ENCODE measurements at places on chromosomes 5 and 9.

GRCh38 chr5:65262096-65262495 lies 219.6 kb downstream of the ADAMTS6 start:
- DNase-seq, result no peak

DNA sequence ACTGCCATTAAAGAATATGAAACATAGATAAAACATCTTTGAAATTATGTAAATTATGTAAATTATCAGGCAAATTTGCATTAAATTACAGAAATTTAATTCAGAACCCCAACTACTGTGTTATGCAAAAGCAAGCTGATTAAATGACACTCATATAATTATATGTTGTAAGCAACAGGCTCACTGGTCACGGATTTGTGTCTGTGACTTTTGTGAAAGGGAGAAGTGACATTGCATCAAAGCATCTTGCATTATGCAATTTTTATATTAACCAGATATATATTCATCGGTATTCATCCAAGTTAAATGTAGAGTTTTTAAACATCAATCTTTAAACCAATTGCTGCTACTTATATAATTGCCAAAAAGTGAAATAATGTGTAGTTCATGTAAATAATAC lies 13.0 kb upstream of the GLIPR2 start:
- no peak for DNase-seq

GRCh38 chr9:16202221-16202620 lies 649.4 kb downstream of the CCDC171 start:
- no peak for DNase-seq

DNA sequence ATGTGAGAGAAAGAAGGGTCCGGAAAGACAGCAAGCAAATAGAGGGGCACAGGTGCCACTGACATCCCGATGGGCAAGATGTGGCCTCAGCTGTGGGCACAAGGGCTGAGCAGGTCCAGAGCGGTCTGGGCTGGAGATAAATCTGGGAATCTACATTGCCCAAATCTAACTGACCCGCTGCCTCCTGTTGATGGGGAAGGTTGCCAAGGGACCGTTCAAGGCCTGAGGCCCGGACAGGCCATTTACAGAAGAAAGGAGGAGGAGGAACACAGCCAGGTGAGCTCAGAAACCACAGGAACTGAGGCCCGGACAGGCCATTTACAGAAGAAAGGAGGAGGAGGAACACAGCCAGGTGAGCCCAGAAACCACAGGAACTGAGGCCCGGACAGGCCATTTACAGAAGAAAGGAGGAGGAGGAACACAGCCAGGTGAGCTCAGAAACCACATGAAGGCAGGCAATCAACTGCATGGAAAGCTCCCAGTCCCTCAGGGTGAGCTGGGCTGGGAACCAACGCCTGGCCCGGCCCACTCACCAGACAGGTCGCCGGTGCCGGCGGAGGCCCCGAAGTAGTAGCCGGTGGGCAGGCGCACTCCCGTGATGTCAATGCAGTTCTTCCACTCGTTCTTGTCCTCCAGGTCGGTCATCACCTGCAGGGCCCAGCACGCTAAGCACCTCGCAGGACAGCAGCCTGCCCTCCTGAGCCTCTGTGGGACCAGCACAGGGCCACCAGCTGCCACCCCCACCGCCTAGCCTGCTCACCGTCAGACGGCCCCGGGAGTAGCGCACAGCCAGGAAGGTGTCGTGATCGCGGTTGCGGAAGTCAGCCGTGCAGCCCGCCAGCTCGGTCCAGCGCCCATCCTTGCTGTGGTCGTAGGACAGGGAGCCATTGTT lies 14.6 kb downstream of the LMAN2 start:
- DNase-seq, result no peak

GRCh38 chr5:150180241-150181026 lies 9.4 kb upstream of the SLC6A7 start:
- no peak for DNase-seq

DNA sequence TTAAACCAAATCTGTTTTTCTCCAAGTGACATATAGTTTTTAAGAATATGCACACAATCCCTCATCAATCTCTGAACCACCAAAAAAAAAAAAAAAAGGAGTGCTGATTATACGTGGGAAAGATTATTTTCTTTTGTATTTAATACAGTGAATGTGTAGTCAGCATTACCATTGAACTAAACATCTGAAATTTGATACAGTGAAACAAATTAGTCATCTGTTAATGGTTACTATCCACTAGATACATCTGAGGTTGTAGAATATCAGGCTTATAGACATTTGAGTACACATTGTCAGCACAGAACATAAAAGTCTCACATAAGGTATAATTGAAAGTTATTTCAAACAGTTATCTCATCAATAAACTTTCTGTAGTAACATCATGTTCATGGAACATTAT lies 87.0 kb downstream of the SLF1 start:
- DNase-seq, result no peak

- DNase-seq, result no peak
Observed at GRCh38 chr9:137195525-137196220, 4.9 kb downstream of the TPRN start.

- no peak for DNase-seq
Observed at GRCh38 chr5:80230269-80230992, 25.4 kb downstream of the SERINC5 start.

DNA sequence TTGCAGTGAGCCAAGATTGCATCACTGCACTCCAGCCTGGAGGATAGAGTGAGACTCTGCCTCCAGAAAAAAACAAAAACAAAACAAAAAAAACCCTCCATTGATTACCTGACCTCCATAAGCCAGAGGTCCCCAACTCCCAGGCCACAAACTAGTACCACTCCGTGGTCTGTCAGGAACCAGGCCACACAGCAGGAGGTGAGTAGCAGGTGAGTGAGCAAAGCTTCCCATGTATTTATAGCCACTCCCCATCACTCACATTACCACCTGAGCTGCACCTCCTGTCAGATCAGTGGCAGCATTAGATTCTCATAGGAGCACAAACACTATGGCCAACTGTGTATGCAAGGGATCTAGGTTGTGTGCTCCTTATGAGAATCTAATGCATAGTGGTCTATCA lies 13.7 kb upstream of the BTF3 start:
- DNase-seq, result no peak

- peak; percentile 13 for DNase-seq
Observed at GRCh38 chr9:86854898-86855523, 92.3 kb downstream of the GAS1 start.

- DNase-seq, result no peak
Observed at GRCh38 chr5:95262933-95263660, 21.8 kb downstream of the MCTP1 start.

- peak; percentile 69 for DNase-seq
Observed at GRCh38 chr9:105064248-105065097, 136.5 kb upstream of the ABCA1 start.

DNA sequence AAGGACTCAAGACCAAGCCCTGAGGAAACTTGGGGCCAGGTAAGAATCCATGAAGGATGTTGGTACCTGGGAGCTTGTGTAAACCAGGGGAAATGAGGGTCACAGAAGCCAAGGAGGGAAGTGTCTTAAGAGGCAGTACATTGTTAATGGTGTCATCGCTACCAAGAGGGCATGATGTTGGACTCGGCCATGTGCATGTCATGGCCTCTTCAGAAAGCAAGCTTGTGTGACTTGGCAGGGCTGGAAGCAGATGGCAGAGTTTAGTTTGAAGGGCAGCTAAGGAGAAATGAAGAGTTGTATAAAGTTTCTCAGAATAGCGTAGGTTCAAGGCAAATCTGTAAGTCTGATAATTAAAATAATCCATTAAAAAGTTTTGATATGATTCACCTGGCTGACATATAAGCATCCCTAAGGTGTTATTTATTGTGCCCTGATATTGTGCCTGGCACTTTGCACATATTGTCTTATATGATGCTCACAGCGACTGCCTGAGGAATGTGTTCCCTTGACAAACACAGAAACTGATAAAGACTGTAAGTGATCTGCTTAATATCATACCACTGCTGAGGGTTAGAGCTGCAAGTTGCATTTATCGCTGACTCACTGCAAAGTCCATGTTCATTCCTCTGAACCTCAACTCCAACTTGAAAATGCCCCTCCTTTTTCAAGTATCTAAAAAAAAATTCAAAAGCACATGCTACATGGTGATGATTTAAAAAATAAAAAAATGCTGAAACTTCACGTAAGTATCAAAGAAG lies 81.3 kb upstream of the PTPN3 start:
- DNase-seq, result no peak

DNA sequence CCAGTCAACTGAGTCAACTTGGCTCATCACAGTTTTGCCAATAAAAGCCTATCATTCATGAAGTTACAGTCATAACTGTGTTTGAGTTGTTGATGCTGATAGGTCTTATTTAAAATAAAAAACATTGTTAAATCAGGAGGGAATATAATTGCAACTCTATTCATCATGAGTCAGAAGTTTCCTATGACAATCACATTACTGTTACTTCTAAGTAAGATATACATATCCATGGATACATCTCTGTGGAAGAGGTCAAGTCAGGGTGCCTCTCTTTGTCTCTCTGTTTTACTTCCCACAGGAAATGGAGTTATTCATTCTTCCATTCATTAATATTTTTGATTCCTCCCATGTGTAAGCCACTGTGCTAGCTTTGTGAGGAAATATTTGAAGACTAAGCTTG lies 2015.4 kb upstream of the WWC1 start:
- no peak for DNase-seq

DNA sequence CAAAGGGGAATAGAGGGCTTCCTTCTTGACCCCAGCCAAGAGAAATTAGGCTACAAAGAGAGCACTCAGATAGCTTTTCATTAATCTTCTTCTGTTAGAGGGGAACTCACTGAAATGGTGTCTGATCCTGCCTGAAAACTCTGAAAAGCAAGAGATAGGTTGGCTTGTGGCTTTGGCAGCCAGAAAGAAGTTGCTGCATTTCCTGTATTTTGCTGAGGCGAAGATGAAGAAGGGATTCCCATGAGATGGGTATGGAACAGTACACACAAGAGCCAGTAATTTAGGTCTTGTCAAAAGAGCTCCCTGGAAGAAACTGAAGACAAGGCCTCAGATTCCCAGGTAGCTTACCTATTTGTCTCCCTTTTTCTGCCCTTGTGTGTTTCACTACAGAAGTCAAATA lies 120.9 kb upstream of the TARS1 start:
- DNase-seq, result no peak

DNA sequence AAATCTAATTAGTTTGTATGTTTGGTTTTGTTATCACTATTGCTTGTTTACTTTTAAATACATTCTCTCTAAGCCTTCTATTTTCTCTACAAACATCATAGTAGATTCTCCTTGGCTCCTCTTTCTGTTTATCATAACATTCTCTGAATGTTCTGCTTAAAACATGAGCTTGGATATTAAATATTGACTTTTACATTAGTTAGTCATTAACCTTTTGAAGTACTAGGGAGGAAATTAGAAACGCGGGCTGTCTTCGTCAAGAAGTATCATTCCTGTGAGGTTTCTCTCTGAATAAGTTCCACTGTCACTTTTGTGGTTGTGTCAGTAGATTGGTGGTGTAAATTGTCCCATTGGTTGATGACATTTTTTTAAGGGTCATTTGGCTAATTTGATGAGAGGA lies 821.5 kb downstream of the EFNA5 start:
- DNase-seq, result no peak

DNA sequence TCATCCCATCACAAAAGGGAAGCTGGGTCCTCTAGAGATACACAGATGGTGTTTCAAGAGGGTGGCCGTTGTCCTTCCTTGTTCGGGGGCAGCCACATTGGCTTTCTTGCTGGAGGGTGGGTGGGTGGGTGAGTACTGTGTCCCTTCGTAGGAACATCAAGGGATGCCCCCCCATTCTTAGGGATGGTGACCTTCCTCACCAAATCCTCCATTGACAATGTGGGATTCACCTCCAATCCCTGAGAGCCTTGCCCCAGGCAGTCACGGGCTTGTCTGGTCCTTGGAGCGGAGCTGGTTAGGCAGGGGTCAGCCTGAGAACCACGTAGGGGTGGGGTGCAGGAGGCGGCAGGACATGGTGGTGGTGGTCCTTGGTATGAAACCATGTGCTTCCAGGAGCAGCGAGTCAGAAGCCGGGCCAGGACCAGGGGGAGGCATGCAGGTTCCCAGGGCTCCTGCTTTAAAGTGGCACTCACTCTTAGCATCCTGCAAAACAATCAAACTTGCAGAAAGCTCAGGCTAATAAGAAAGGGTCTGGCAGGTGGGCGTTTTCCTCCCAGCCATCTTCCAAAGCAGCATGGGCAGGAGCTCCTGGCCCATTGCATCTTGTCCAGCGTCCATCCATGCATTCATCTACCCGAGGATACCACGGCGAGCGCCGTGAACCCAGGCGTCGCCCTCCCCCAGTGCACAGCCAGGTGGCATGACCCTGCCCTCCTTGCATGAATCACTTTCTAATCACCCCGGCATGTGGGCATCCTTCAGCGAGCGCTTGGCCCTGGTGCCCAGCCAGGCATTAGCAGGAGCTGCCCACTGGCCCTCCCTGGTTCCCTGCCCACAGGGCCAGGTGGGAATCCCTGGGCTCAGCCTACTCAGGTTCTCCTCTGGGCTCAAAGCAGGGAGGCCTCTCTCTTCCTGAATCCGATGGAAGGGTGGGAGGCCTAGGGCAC lies 76.4 kb downstream of the NTNG2 start:
- DNase-seq, result no peak

DNA sequence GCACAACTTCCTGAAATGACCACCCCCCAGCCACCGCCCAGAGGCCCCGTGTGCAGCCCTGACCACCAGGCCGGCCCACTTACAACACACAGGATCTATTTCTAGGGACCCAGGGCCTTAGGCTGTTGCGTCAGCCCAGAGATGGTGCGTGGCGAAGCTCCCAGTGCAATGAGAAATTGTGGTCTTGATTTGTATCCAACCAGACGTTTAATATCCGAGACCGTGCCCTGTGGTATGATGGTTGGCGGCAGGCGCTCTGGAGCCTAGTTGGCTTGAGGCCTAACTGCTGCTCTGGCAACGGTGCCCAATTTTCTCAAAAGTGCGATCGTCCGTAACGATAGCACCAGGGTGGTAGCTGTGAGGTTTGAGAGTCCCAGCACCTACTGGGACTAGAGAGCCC lies 32.6 kb upstream of the SLC6A19 start:
- peak; percentile 30 for DNase-seq

GRCh38 chr5:1703352-1704050 lies 96.1 kb downstream of the MRPL36 start:
- no peak for DNase-seq

GRCh38 chr5:135219868-135220267 lies 179.2 kb downstream of the MACROH2A1 start:
- DNase-seq, result no peak

GRCh38 chr5:164139423-164139822 lies 634.0 kb downstream of the MAT2B start:
- no peak for DNase-seq

GRCh38 chr5:93926831-93927620 lies 185.6 kb upstream of the POU5F2 start:
- DNase-seq, result no peak

- DNase-seq, result no peak
Observed at GRCh38 chr9:9892217-9892616, 720.6 kb downstream of the PTPRD start.

GRCh38 chr9:135907006-135907430 lies 328 bp downstream of the CAMSAP1 start:
- no peak for DNase-seq

Data from NCI-H1694 treated with DMSO at 0.1 percent for 48 hours (cell line).